ENCODE measurements at places on chromosomes 16 and 17.

DNA sequence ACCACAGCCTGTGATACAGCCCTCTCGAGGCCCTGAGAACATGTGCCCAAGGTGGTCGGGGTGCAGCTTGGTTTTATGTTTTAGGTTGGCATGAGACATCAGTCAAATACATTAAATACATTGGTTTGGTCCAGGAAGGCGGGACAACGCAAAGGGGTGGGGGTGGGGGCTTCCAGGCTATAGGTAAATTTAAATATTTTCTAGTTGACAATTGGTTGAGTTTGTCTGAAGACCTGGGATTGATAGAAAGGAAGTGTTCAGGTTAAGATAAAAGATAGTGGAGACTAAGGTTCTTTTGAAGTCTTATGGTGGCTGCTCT is 1.2 kb upstream of the ZKSCAN2 start:
- DNase-seq = no peak

- DNase-seq = no peak
These were observed 15.3 kb downstream of the CA7 start for GRCh38 chr16:66859397-66860068.

GRCh38 chr17:9401434-9401833 is 174.2 kb downstream of the STX8 start:
- DNase-seq = no peak

DNA sequence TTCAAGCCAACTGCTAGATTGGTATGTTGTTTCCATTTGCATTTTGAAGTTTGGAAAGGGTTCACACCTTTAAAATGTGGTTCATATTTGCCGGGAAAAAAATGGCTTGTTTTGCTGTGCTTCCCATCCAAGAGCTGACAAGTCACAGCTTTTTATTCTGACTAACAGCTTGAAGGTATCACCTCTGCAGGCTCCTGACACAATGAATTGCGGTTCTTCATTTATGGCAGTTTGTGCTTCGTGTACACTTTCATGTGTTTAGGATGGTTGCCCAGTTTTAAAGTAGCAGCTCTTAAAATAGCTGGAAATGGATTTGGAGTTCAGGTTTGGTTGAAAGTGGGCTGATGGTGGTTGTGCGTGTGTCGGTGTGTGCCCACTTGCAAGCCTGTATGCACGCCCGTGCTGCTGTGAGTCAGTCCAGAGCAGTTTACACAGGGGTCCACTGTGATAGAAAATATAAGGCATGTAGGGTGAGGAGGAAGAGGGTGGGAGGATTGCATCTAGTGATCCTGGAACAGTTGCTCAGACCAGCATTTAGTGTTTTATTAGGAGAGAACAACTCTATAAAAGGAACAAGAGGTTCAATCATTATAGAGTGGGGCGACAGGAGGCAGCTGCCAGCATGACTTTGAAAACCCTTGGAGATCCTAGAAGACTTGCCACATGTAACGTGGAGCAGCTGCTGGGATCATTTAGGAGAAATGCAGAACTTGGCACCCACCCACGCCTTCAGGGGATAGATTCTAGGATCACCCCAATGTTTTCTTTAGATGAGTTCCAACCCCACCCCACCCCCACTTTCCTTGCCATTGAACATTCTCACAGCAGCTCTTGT is 108.0 kb upstream of the TBX2 start:
- no peak for DNase-seq

- no peak for DNase-seq
These were observed 238.8 kb upstream of the CDH5 start for GRCh38 chr16:66127459-66128370.

DNA sequence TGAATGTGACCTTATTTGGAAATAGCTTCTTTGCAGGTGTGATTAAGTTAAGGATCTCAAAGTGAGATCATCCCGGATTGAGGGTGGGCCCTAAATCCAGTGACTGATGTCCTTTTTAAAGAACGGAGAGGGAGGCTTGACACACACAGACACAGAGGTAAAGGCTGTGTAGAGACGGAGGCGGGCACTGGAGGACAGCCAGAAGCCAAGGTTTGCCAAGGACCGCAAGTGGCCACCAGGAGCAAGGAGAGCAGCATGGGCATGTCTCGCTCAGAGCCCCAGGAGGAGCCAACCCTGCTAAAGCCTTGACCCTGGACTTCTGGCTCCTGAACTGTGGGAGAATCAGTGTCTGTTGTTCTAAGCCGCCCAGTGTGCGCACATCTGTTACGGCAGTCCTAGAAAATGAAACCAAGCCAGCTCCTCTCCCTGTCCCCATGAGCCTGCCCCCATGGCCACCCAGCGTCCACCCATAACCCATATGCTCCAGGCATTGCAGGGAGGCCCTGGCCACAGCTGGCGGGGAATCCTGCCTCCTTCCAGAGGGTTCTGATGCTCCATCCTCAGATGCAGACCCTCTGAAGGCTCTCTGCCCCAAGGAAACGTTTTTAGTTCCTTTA is 15.2 kb downstream of the CNGB1 start:
- DNase-seq = no peak

- no peak for DNase-seq
These were observed 84.8 kb upstream of the DOC2B start for GRCh38 chr17:266219-266618.

DNA sequence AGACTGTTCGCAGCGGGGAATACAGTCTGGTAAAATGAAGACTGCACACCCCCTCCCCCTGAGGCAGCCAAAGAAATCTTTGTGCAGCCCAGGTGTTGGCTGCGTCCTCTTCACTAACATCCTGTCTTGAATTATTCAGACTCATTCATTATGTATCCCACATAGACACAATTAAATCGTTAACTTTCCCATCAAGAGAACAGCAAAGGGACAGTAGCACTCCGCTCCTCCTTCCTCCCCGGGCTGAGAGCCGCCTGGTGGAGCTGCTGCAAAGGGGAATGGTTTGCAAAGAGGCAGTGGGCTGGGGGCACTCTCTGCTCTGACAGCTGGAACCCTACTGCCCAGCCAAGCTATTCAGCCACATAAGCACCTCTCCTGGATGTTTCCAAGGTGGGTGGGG is 290.0 kb upstream of the SOX9 start:
- DNase-seq = no peak

DNA sequence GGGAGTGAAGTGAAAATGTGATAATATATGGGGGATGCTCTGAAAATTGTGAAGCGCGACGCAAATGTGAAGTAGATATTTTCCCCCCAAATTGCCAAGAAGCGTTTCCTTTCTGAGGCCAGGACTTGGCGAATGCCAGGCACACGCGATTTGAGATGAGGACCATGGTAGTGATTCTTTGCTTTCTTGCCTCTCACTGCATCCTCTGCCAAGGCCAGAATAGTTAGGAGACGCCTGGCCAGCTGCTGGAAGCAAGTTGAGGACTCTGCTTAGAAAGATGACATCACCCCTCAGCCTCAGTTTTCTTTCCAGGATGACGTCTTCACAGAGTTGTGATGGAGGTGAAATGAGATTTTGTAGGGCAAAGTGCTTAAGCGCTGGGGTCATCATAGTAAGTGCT is 25.9 kb downstream of the PIPOX start:
- DNase-seq = no peak
